WTC11 (cell line): ENCODE measurements at places on chromosomes 1 and 21.

GRCh38 chr1:52346653-52347052, 19.4 kb downstream of the CC2D1B start:
- no peak for DNase-seq

- no peak for DNase-seq
Measured at GRCh38 chr1:95402780-95403179, 168.8 kb downstream of the RWDD3 start.

GRCh38 chr1:85058311-85058710, 10.0 kb upstream of the MCOLN3 start:
- DNase-seq: no peak

- DNase-seq: peak; percentile 27
Measured at GRCh38 chr1:31987135-31987619, 26.5 kb upstream of the KHDRBS1 start.
